ENCODE measurements at places on chromosomes 4 and X.

GRCh38 chr4:15878011-15878410 is 60.5 kb downstream of the FGFBP1 start:
- no peaks in the 10 kb centered on the region for H3K36me3 ChIP-seq
- H3K4me3 ChIP-seq, result no peak overlapping the region
- H3K4me1 ChIP-seq, result no peaks in the 10 kb centered on the region
- no peaks in the 10 kb centered on the region for H3K27me3 ChIP-seq
- DNase-seq, result no peak

DNA sequence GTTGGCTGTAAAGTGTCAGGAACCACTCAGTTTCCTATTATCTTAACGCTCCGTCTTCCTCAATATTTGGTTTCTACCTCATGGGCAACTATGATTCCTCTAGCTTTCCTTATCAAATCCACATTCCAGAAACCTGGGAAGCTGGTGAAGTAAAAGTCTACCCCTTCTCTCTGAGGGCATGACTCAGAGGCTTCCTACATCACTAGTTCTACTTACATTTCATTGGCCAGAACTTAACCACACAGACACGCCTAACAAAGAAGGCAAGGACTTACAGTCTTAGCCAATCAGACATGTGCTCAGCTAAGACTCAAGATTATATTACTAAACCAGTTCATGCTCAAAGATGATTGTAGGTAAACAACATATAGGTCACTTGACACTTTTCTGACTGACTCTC is 30.4 kb downstream of the COX7B2 start:
- no peaks in the 10 kb centered on the region for H3K4me1 ChIP-seq
- H3K4me3 ChIP-seq, result no peak overlapping the region
- H3K27me3 ChIP-seq, result no peaks in the 10 kb centered on the region
- no peak overlapping the region for H3K27ac ChIP-seq
- H3K36me3 ChIP-seq, result no peaks in the 10 kb centered on the region

GRCh38 chr4:145808848-145809512 is 129.0 kb downstream of the C4orf51 start:
- peak overlapping the region; percentile 44 for H3K27ac ChIP-seq
- H3K4me3 ChIP-seq, result no peak overlapping the region
- H3K4me1 ChIP-seq, result peaks cover 6% of the 10 kb centered on the region
- DNase-seq, result no peak

GRCh38 chr4:177579649-177580048 is 137.4 kb upstream of the AGA start:
- no peaks in the 10 kb centered on the region for H3K27me3 ChIP-seq
- H3K4me1 ChIP-seq, result no peaks in the 10 kb centered on the region
- no peak overlapping the region for H3K27ac ChIP-seq
- H3K36me3 ChIP-seq, result no peaks in the 10 kb centered on the region

DNA sequence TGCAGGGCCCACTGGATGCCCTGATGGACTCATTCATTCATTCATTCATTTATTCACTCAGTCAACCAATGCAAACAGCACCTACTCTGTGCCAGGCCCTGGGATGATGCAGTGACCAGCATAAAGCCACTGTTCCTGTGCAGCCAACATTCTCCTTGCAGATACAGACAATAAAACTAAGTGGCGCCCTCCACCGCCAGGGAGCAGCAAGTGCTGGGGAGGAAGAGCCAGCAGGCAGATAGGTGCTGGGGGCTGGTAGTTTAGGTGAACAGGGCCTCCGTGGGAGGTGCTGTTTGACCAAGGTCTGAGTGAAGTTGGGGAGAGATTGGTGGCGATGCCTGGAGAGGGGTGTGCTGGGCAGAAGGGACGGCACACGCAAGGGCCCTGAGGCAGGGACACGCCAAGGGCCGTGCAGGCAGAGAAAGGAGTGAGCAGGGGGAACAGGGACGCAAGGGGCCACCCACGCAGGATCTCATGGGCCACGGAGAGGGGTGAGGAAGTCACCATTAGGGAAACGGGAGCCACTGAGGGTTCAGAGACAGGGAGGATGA is 65.5 kb downstream of the WFS1 start:
- H3K36me3 ChIP-seq, result no peaks in the 10 kb centered on the region
- no peaks in the 10 kb centered on the region for H3K27me3 ChIP-seq
- no peak for DNase-seq

GRCh38 chrX:140065961-140066662 is 100.8 kb upstream of the CXorf66 start:
- H3K4me1 ChIP-seq, result no peaks in the 10 kb centered on the region
- H3K4me3 ChIP-seq, result no peak overlapping the region
- DNase-seq, result no peak
- H3K27ac ChIP-seq, result no peak overlapping the region

DNA sequence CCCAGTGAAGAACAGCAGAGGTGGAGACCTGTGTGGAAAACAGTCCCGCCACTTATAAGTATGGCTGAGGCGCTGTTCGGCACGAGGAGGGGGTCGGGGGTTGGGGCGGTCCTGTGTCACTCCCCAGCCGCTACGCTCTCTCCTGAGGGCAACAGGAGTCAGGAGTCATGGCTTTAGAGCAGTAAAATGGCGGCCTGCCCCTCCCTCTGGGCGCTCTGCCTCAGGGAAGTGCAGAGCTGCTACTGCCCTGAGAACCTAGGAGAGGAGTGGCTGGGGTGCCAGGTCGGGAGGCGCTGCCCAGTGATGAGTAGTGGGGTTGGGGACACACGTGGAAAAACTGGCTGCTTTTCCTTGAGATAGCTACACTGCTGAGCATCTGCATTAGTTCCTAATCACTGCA is 551.2 kb upstream of the AMOT start:
- no peaks in the 10 kb centered on the region for H3K36me3 ChIP-seq
- no peak overlapping the region for H3K27ac ChIP-seq
- H3K27me3 ChIP-seq, result no peaks in the 10 kb centered on the region
- H3K4me3 ChIP-seq, result no peak overlapping the region

DNA sequence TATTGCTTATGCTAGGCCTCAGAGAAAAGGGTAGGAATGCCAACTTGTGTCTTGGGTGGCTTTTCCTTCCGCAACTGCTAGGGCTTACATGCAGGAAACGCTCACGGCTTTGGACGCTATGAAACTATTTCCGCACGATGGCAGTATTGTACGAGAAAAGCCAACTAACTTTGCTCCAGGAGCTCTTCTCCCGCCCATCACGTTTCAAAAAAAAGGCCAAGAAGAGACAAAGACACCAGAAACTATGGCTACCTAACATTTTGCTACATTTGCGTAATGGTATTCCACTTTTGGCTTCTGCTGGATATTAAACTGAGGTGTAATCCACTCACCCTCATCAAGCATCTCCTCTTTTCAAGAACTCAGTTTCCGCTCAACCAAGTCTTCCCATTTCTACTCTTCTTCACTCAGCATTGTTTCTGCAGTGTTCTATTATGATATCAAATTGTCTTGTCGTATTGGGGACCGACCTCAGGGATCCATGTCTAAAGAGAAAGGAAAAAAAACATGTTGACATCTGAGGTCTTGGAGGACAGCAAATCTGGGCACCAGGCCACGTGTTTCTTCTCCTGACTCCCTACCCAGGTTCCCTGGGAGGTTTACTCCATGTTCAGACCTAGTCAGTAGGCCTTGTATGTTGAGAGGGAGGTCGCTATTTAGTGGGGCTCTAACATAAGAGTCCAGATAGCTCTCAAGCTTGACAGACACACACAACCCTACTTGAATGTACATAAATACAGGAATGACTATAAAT is 239.4 kb upstream of the STK26 start:
- no peaks in the 10 kb centered on the region for H3K4me1 ChIP-seq
- no peak overlapping the region for H3K4me3 ChIP-seq
- H3K27ac ChIP-seq, result no peak overlapping the region
- DNase-seq, result peak; percentile 78
- H3K36me3 ChIP-seq, result no peaks in the 10 kb centered on the region

GRCh38 chr4:125392694-125393093 is 77.9 kb downstream of the FAT4 start:
- no peaks in the 10 kb centered on the region for H3K36me3 ChIP-seq
- no peaks in the 10 kb centered on the region for H3K4me1 ChIP-seq
- no peak for DNase-seq
- H3K4me3 ChIP-seq, result no peak overlapping the region
- H3K27me3 ChIP-seq, result no peaks in the 10 kb centered on the region

DNA sequence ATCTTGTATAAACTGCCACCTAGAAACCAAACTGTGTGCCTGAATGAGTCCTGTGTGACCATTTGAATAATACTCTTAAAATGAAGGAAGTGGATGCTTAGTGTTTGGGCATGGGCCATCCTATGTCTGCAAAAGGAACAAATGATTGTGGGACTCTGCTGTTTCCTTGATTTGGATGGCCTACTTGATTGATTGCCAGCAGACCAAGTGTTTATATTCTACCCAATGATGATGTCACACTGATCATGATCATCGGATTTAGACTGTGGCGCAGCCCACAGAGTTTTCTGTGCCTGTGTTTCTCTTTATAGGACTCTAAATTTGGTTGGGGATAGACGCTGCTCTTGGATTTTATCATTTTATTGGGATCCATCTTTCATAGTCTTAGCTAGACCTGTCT is 4.4 kb downstream of the SEPTIN11 start:
- no peak overlapping the region for H3K27ac ChIP-seq
- no peaks in the 10 kb centered on the region for H3K4me1 ChIP-seq
- H3K36me3 ChIP-seq, result no peaks in the 10 kb centered on the region
- DNase-seq, result no peak
- no peak overlapping the region for H3K4me3 ChIP-seq
